ENCODE measurements at places on chromosomes 3 and 15. TPM values are rescaled to one million over a fixed set of nuclear protein-coding genes. Genes with fewer than 3 reads are reported as not detected.
A peak's percentile ranks its signal among the peaks of the same experiment; 100 is the strongest.

DNA sequence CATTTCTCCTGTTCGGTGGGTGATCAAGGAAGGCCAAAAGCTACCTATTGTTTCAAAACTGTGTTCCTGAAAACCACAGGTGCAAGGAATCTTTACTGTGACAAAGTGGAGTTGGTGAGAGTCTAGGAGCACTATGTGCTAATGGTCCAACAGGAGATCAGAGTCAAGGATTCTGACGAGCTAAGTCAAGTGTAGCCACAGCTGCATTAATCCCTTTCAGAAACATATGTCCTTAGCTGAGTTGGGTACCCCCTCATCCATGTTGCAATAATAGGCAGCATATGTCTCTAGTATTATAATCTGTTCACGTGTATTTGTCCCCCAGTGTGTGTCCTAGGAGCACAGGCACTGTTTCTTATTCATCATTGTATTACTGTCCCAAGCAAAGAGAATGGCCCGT is 1.7 kb downstream of the VPS39 start:
- no peak overlapping the region for H3K27ac ChIP-seq
- peaks cover 22% of the 10 kb centered on the region for H3K4me1 ChIP-seq
- DNase-seq, result no peak
- no peaks in the 10 kb centered on the region for H3K27me3 ChIP-seq
- H3K36me3 ChIP-seq, result peaks cover 6% of the 10 kb centered on the region

GRCh38 chr3:196989721-196990262 is 21.2 kb upstream of the PIGZ start:
- H3K36me3 ChIP-seq, result no peaks in the 10 kb centered on the region
- no peak overlapping the region for H3K4me3 ChIP-seq
- no peaks in the 10 kb centered on the region for H3K27me3 ChIP-seq
- no peak overlapping the region for H3K27ac ChIP-seq
- DNase-seq, result no peak
- H3K4me1 ChIP-seq, result no peaks in the 10 kb centered on the region

DNA sequence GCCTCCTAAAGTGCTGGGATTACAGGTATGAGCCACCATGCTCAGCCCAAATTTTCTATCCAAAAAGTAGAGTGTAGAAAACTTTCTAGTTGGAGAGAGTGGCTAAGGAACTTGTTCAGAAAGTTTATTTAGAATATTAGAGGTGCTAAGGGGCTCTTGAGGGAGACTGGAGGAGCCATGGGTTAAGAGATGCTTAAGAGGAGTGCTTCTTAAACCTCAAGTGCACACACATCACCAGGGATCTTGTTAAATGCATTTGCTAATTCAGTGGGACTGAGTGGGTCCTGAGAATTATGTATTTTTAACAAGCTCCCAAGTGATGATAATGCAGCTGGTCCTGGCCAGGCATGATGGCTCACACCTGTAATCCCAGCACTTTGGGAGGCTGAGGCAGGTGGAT is 29.7 kb upstream of the SLMAP start:
- H3K4me3 ChIP-seq, result no peak overlapping the region
- DNase-seq, result no peak
- H3K4me1 ChIP-seq, result no peaks in the 10 kb centered on the region
- no peak overlapping the region for H3K27ac ChIP-seq
- no peaks in the 10 kb centered on the region for H3K27me3 ChIP-seq

GRCh38 chr3:125043599-125044151 is 12.1 kb downstream of the HEG1 start:
- no peaks in the 10 kb centered on the region for H3K36me3 ChIP-seq
- H3K4me3 ChIP-seq, result no peak overlapping the region
- H3K4me1 ChIP-seq, result peaks cover 7% of the 10 kb centered on the region
- DNase-seq, result no peak

- no peak overlapping the region for H3K27ac ChIP-seq
- H3K36me3 ChIP-seq, result no peaks in the 10 kb centered on the region
Observed at GRCh38 chr3:102756706-102757105, 321.9 kb downstream of the ZPLD1 start.

GRCh38 chr3:157249606-157250005 is 89.7 kb upstream of the CCNL1 start:
- H3K4me3 ChIP-seq, result no peak overlapping the region
- DNase-seq, result no peak
- no peaks in the 10 kb centered on the region for H3K4me1 ChIP-seq

DNA sequence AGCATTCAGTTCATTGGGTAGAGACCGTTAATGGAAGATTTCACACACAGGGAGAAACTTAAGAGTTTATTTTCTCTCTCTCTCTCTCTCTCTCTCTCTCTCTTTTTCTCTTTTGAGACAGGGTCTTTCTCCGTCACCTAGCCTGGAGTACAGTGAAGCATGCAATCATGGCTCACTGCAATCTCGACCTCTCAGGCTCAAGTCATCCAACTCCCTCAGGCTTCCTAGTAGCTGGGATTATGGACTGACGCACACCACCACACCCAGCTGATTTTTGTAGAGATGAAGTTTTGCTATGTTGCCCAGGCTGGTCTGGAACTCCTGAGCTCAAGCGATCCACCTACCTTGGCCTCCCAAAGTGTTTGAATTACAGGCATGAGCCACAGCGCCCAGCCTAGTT is 1.6 kb downstream of the WDR72 start:
- DNase-seq, result no peak
- no peaks in the 10 kb centered on the region for H3K27me3 ChIP-seq
- no peaks in the 10 kb centered on the region for H3K36me3 ChIP-seq
- no peak overlapping the region for H3K4me3 ChIP-seq
- no peak overlapping the region for H3K27ac ChIP-seq

- no peak for DNase-seq
- H3K27ac ChIP-seq, result no peak overlapping the region
- H3K27me3 ChIP-seq, result no peaks in the 10 kb centered on the region
- no peaks in the 10 kb centered on the region for H3K4me1 ChIP-seq
- H3K36me3 ChIP-seq, result no peaks in the 10 kb centered on the region
- H3K4me3 ChIP-seq, result no peak overlapping the region
Observed at GRCh38 chr3:64073158-64073761, 50.0 kb upstream of the PSMD6 start.

DNA sequence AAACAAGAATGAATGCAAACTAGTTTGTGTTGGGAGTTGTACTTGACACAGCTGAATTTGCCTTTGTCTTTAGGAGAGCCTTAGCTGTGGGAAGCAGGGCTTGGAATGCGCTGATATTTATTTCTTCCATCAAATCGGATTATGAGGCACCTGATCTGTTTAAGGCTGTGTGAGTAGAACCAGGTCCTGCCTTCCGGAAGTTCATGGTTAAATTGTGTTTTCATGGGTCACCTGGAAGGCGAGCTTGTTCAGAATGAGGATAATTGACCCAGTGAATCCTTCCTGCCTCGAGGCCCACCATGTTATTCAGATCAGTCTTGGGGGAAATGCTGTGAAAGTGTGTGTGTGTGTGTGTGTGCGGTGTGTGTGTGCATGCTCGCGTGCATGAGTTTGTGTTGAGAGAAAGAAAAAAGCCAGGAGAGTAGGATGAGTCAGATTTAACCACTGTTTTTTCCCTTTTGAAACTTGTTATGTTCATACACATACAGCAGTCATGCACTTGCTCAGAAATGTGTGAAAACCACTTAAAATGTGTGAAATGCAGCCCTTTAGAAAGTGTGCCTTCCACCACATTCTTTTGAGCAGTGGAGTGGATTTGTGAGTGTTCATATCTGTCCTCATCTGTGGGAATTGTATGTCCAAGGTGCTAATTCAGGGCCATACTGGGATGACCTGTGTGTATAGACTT is 36.7 kb downstream of the SMAD3 start:
- DNase-seq, result no peak
- H3K4me1 ChIP-seq, result peaks cover 95% of the 10 kb centered on the region
- no peaks in the 10 kb centered on the region for H3K36me3 ChIP-seq
- H3K27ac ChIP-seq, result peak overlapping the region; percentile 61

GRCh38 chr3:45948311-45948781 is 5.1 kb downstream of the CXCR6 start:
- H3K27ac ChIP-seq, result no peak overlapping the region
- H3K4me1 ChIP-seq, result peaks cover 95% of the 10 kb centered on the region

DNA sequence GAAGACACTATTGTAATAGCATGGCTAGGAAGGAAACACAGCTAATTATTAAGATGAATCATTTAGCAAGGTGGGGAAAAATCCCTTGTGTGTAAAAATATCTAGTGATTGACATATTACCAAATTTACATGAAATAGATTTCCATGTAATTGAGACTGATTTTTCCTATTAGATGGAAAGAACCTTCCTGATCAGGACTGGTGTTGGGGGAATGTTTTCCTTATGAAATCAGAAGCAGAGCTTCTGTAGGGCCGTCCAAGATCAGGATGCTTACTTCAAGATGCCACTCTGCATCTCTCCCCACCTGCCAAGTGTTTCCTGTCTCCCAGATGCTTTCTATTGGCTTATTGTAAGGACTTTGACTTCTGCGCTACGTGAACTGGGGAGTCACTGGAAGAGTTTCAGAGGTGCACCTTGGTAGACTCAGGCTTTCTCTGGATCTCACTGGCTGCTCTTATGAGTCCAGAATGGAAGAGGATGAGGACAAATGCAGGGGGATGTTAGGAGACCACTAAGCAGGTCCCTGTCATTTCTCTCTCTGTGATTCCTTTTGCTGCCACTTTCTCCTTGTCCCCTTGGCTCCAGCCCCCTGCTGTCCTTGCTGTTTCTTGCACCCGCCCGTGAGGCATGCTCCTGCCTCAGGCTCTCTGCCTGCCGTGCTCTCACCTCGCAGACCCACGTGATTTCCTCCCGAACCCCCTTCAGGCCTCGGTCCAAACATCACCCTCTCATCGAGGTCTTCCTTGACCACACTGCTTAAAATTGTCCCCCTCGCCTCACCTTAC is 30.1 kb downstream of the BTD start:
- peaks cover 13% of the 10 kb centered on the region for H3K4me1 ChIP-seq
- no peak overlapping the region for H3K4me3 ChIP-seq
- no peak overlapping the region for H3K27ac ChIP-seq

DNA sequence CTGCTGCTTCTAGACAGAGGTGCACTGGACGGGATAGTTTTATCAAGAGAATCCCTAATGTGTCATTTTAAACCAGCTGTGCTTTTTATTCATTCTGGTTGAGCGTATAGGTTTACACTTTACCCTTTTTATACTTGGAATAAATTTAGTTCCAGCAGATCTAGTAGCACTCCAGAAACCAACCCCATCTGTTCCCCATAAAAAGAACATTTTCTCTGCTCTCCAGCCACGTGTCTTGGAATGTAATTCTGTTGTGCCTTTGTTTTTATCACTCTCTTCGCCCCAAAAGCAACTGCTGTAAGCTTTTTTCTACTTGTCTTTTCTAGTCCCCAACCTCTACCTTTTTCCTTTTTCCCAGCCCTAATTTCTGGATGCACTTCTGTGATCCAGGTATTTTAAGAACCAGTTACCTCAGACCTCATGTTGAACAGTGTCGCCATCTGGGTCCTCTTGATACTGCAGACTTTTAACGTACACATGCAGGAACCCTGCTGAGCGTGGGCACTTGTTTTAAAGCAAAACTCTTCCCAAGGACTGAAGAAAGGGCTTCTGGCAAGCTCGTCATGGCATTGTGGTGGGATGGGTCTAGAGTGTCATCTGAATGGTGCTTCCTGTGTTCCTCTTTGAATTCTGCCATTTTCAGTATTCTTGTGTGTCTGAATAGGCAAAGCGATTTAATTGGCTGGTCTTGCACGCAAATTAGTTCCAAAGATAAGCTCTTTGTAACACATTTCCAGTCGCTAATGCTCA is 5.7 kb upstream of the EXOG start:
- no peaks in the 10 kb centered on the region for H3K27me3 ChIP-seq
- DNase-seq, result no peak
- no peaks in the 10 kb centered on the region for H3K36me3 ChIP-seq
- H3K27ac ChIP-seq, result no peak overlapping the region

GRCh38 chr15:90151989-90152645 is 49.0 kb upstream of the SEMA4B start:
- no peak for DNase-seq
- H3K4me1 ChIP-seq, result no peaks in the 10 kb centered on the region
- no peaks in the 10 kb centered on the region for H3K27me3 ChIP-seq
- no peaks in the 10 kb centered on the region for H3K36me3 ChIP-seq
- H3K4me3 ChIP-seq, result no peak overlapping the region

DNA sequence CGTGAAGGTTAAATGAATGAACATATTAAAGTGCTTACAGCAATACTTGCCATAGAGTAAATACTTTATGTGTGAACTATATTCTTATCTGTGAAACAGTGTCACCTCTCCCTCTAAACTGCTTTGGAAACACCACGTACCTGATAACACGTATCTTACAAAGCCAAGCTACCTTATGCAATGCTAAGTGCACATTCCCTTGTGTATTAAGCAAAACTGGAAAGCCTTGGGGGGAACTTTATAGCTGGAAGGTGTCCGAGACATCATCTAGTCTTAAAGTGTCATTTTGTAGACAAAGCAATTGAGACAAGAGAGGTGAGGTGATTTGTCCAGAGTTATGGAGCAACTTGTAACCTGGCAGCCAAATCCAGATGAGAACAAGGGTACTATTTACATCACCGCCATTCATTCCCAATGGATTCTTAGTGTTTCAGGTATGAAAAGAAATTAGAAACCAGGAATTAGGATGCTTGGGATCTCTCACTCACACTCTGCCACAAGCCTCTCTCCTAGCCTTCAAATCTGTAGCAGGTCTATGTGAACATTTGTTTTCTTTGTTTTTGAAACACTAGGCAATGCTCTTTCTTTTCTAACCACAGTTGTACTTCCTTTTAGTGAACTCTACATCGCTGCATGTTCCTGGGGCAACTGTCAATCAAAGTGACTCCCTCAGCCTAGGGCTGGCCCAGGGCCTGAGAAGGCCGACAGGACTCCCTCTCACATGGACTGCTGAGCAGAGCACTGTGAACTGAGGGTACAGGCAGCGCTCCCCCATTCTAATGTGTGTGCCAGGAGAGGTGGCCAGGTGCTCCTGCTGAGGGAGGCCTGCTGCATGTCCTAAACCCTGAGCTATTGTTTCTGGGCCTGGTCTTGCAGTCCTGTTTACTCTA is 13.9 kb upstream of the MGLL start:
- no peak overlapping the region for H3K27ac ChIP-seq
- no peaks in the 10 kb centered on the region for H3K4me1 ChIP-seq
- no peaks in the 10 kb centered on the region for H3K36me3 ChIP-seq
- DNase-seq, result no peak

- no peaks in the 10 kb centered on the region for H3K36me3 ChIP-seq
- peaks cover 17% of the 10 kb centered on the region for H3K4me1 ChIP-seq
- H3K27me3 ChIP-seq, result no peaks in the 10 kb centered on the region
- H3K4me3 ChIP-seq, result peak overlapping the region; percentile 48
Observed at GRCh38 chr3:186909078-186909853, 21.1 kb upstream of the ST6GAL1 start.

- no peak overlapping the region for H3K27ac ChIP-seq
- DNase-seq, result no peak
- H3K4me1 ChIP-seq, result peaks cover 11% of the 10 kb centered on the region
- H3K27me3 ChIP-seq, result no peaks in the 10 kb centered on the region
- no peak overlapping the region for H3K4me3 ChIP-seq
Observed at GRCh38 chr3:23863060-23863459, 53.7 kb downstream of the NKIRAS1 start.

GRCh38 chr3:47872916-47873315 is 70.0 kb downstream of the DHX30 start:
- H3K4me1 ChIP-seq, result no peaks in the 10 kb centered on the region
- no peak for DNase-seq
- peaks cover 40% of the 10 kb centered on the region for H3K36me3 ChIP-seq

GRCh38 chr3:83863380-83863779 is 1095.4 kb upstream of the CADM2 start:
- H3K4me3 ChIP-seq, result no peak overlapping the region
- DNase-seq, result no peak
- H3K27me3 ChIP-seq, result no peaks in the 10 kb centered on the region
- no peaks in the 10 kb centered on the region for H3K4me1 ChIP-seq
- no peak overlapping the region for H3K27ac ChIP-seq

The STRIT1 gene
- total RNA-seq, result not detected

The GOLGA8N gene
- 15.6 TPM for total RNA-seq

The GOLGA6L7 gene
- total RNA-seq, result not detected

The KLF15 gene
- not detected for total RNA-seq

The FGD5 gene
- 0.37 TPM for total RNA-seq

The KNG1 gene
- total RNA-seq, result not detected

The GRAMD1C gene
- total RNA-seq, result 0.22 TPM

The PLIN1 gene
- total RNA-seq, result 1.3 TPM
